Uterine smooth muscle cell (primary cell): ENCODE measurements at places on chromosomes 6 and 20. TPM values are rescaled to one million over a fixed set of nuclear protein-coding genes. Genes with fewer than 3 reads are reported as not detected.

The BPI gene
- 0.12 TPM in 1 of 2 replicates, not detected in the other for total RNA-seq

The CD109 gene
- total RNA-seq: 42.9 and 44.8 TPM in 2 replicates

The PI16 gene
- 0.11 and 0.75 TPM in 2 replicates for total RNA-seq

The RSPO3 gene
- total RNA-seq: 2.6 and 3.7 TPM in 2 replicates

The ADAM33 gene
- total RNA-seq: 57.5 and 87.5 TPM in 2 replicates

The NOP56 gene
- 146 and 205 TPM in 2 replicates for total RNA-seq

The MATN4 gene
- 0.11 TPM in 1 of 2 replicates, not detected in the other for total RNA-seq

The DDX43 gene
- under 0.01 and 2.7 TPM in 2 replicates for total RNA-seq

The BFSP1 gene
- total RNA-seq: 1.5 and 3.1 TPM in 2 replicates

The HLA-G gene
- not detected in 2 replicates for total RNA-seq

The NOTCH4 gene
- total RNA-seq: 0.62 and 1.4 TPM in 2 replicates

The LPIN3 gene
- 5.0 and 5.5 TPM in 2 replicates for total RNA-seq

The TREM1 gene
- total RNA-seq: 0.66 and 1.00 TPM in 2 replicates

The EBF4 gene
- total RNA-seq: 1.2 and 4.1 TPM in 2 replicates

The CDK5RAP1 gene
- total RNA-seq: 20.5 and 36.1 TPM in 2 replicates

The B4GALT5 gene
- total RNA-seq: 18.3 and 19.0 TPM in 2 replicates

The ZFAND3 gene
- total RNA-seq: 18.3 and 32.6 TPM in 2 replicates

The UBD gene
- not detected in 2 replicates for total RNA-seq

The HAO1 gene
- total RNA-seq: not detected in 2 replicates

The KCNK16 gene
- total RNA-seq: not detected in 2 replicates

The ZFP64 gene
- total RNA-seq: 17.2 and 22.4 TPM in 2 replicates

The PRRT1 gene
- 0.11 and 0.12 TPM in 2 replicates for total RNA-seq

The SNPH gene
- 14.6 and 18.1 TPM in 2 replicates for total RNA-seq

The CALHM6 gene
- 0.62 and 0.89 TPM in 2 replicates for total RNA-seq

The IL17A gene
- total RNA-seq: not detected in 2 replicates

The FAM217A gene
- total RNA-seq: not detected in 2 replicates

The SLC17A1 gene
- total RNA-seq: not detected in 2 replicates

The NANP gene
- 11.0 and 13.6 TPM in 2 replicates for total RNA-seq

The EFCAB8 gene
- under 0.01 TPM in 1 of 2 replicates, not detected in the other for total RNA-seq

The B3GALT4 gene
- 4.4 and 5.3 TPM in 2 replicates for total RNA-seq
